ENCODE measurements at places on chromosomes 3 and 15. TPM values are rescaled to one million over a fixed set of nuclear protein-coding genes. Genes with fewer than 3 reads are reported as not detected.
A peak's percentile ranks its signal among the peaks of the same experiment; 100 is the strongest.

DNA sequence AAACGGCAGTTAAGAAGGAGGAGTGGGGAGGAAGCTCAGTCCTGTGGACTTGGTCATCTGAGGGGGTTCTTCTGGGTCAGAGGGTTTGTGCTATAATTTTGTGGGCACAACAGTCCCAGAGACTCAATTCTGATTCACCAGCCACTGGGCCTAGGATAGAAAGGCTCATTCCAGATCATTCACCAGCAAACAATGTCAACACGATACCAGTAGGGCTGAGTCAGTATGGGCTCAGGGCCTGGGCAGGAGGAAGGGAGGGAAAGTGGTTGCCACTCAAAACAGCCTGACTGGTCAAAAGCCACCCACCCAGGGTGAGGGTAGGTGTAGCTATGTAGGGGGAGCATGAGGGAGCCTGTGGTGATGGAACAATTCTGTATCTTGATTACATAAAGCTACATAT is 86.9 kb upstream of the MEX3B start:
- H3K27ac ChIP-seq = no peak overlapping the region
- no peak overlapping the region for H3K4me3 ChIP-seq
- peaks cover 43% of the 10 kb centered on the region for H3K36me3 ChIP-seq
- peaks cover 8% of the 10 kb centered on the region for H3K4me1 ChIP-seq

- H3K27me3 ChIP-seq = peaks cover 19% of the 10 kb centered on the region
- H3K4me3 ChIP-seq = no peak overlapping the region
- H3K36me3 ChIP-seq = no peaks in the 10 kb centered on the region
- no peak overlapping the region for H3K27ac ChIP-seq
- no peak for DNase-seq
- H3K4me1 ChIP-seq = peaks cover 11% of the 10 kb centered on the region
Observed at GRCh38 chr15:75751116-75751875, 38.6 kb upstream of the CSPG4 start.

DNA sequence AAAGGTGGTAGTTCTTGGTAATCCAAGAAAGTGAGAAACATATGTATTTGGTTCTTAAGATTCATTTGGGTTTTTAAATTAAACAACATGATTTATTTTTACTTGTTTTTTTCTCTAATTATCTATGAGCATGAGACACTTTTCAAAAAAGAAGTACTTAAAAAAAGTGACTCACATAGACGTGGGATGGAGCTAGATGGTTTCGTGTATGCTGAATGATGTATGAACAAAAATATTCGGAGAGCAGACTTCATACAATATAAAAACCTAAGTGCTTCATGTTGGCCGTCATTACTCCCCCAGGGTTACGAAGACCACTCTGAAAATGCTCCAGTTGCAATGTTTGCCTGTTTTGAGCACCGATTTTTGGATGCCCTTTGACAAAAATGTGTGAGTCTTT is 90.9 kb downstream of the RORA start:
- H3K4me1 ChIP-seq = peaks cover 5% of the 10 kb centered on the region
- no peaks in the 10 kb centered on the region for H3K36me3 ChIP-seq
- no peak for DNase-seq
- no peak overlapping the region for H3K4me3 ChIP-seq
- H3K27me3 ChIP-seq = peaks cover 15% of the 10 kb centered on the region

DNA sequence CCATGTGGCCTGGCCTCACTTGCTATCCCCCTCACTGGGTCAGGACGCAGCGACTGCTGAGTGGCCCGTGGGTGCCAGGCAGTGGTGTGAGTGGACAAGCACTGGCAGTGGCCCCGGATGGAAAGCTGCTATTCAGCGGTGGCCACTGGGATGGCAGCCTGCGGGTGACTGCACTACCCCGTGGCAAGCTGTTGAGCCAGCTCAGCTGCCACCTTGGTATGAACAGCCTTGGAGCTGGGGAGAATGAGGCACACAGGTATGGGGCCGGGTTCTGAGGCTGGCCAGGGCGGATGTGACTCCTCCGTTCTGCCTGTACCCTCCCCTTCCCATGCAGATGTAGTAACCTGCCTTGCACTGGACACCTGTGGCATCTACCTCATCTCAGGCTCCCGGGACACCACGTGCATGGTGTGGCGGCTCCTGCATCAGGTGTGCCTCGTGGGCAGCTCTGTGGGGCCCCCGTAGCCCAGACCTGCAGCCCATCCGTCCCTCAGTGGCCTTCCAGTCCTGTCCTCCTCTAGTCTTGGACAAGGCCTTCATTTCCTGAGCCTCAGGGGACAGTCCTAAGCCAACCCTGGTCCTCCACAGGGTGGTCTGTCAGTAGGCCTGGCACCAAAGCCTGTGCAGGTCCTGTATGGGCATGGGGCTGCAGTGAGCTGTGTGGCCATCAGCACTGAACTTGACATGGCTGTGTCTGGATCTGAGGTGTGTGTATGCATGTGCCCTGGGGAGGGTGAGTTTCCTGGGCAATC is 28.2 kb downstream of the NBEAL2 start:
- H3K4me3 ChIP-seq = no peak overlapping the region
- H3K27me3 ChIP-seq = no peaks in the 10 kb centered on the region
- no peak overlapping the region for H3K27ac ChIP-seq
- H3K4me1 ChIP-seq = no peaks in the 10 kb centered on the region
- DNase-seq = no peak

- no peak overlapping the region for H3K4me3 ChIP-seq
- DNase-seq = no peak
- H3K27ac ChIP-seq = no peak overlapping the region
- H3K4me1 ChIP-seq = peaks cover 7% of the 10 kb centered on the region
- H3K27me3 ChIP-seq = peaks cover 7% of the 10 kb centered on the region
- no peaks in the 10 kb centered on the region for H3K36me3 ChIP-seq
Observed at GRCh38 chr3:9241956-9242355, 7.5 kb downstream of the SRGAP3 start.

GRCh38 chr15:67070892-67071664 is 5.7 kb downstream of the SMAD3 start:
- peaks cover 75% of the 10 kb centered on the region for H3K4me1 ChIP-seq
- no peak overlapping the region for H3K4me3 ChIP-seq
- H3K27ac ChIP-seq = peak overlapping the region; percentile 14
- no peak for DNase-seq
- H3K27me3 ChIP-seq = no peaks in the 10 kb centered on the region

GRCh38 chr3:13536432-13536831 is 12.5 kb upstream of the FBLN2 start:
- H3K27me3 ChIP-seq = peaks cover 6% of the 10 kb centered on the region
- no peak overlapping the region for H3K4me3 ChIP-seq
- H3K27ac ChIP-seq = no peak overlapping the region
- DNase-seq = no peak
- H3K4me1 ChIP-seq = peaks cover 6% of the 10 kb centered on the region

The ANKRD63 gene
- 0.41 TPM for total RNA-seq

The ARHGEF26 gene
- 0.18 TPM for total RNA-seq

DNA sequence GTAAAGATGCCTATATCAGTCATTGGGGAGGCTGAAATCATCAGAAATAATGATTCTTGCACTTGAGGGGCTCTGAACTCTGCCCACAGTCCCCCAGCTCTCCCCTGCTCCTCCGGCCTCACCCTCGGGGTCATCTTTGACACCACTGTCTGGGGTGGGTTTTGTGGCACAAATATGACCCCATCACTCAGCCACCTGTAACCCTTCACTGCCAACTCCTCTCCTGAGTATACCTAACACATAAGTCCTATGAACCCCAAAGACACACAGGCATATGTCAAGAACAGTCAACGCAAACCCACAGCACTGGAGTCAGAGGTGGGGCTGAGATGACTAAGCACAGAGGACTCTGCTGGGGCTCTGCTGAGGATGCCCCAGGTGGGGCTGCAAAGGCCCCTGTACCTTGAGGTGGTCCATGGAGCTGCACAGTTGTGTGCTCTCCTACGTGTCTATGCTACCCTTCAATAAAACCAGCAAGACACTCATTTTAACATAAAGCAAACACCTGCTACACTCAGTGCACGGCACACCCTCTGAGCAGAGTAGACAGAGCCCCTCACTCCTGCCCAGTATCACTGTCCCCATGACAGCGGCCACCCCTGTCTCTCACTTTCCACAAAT is 29.9 kb downstream of the SLC41A3 start:
- no peak overlapping the region for H3K4me3 ChIP-seq
- H3K27ac ChIP-seq = no peak overlapping the region

- H3K4me1 ChIP-seq = no peaks in the 10 kb centered on the region
- no peaks in the 10 kb centered on the region for H3K27me3 ChIP-seq
- H3K36me3 ChIP-seq = no peaks in the 10 kb centered on the region
- H3K4me3 ChIP-seq = no peak overlapping the region
- no peak for DNase-seq
Observed at GRCh38 chr3:83622526-83622925, 1336.3 kb upstream of the CADM2 start.

The VWA5B2 gene
- total RNA-seq = not detected

The RLBP1 gene
- total RNA-seq = 0.52 TPM

The TNFAIP8L3 gene
- 1.8 TPM for total RNA-seq

The COLQ gene
- 1.6 TPM for total RNA-seq

GRCh38 chr3:46524832-46525231 is 27.1 kb downstream of the RTP3 start:
- no peaks in the 10 kb centered on the region for H3K36me3 ChIP-seq
- DNase-seq = no peak
- H3K4me3 ChIP-seq = no peak overlapping the region
- no peak overlapping the region for H3K27ac ChIP-seq
- no peaks in the 10 kb centered on the region for H3K4me1 ChIP-seq

- no peaks in the 10 kb centered on the region for H3K36me3 ChIP-seq
- no peak overlapping the region for H3K4me3 ChIP-seq
- no peak overlapping the region for H3K27ac ChIP-seq
- H3K27me3 ChIP-seq = peaks cover 1% of the 10 kb centered on the region
- no peaks in the 10 kb centered on the region for H3K4me1 ChIP-seq
Observed at GRCh38 chr3:127092368-127092767, 100.6 kb upstream of the PRR23E start.

DNA sequence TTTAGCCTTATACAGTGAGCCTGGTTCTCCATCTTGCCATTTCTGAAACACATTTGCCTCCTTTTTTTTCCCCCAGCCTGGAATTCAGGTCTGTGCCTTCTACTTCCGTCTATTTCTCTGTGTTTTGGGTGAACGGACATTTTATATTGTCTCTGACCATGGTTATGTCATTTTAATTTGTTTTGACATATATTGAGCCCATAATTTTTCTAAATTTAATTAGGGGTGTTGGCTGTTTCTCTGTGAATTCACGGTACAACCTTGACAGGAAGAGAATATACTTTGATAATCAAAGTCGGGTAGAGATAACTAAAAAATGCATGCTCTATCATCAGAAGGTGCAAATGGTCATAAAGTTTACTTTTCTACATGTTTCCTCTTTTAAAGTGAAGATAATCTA is 361.4 kb downstream of the VGLL3 start:
- no peaks in the 10 kb centered on the region for H3K27me3 ChIP-seq
- no peaks in the 10 kb centered on the region for H3K36me3 ChIP-seq
- no peak overlapping the region for H3K4me3 ChIP-seq
- DNase-seq = no peak

DNA sequence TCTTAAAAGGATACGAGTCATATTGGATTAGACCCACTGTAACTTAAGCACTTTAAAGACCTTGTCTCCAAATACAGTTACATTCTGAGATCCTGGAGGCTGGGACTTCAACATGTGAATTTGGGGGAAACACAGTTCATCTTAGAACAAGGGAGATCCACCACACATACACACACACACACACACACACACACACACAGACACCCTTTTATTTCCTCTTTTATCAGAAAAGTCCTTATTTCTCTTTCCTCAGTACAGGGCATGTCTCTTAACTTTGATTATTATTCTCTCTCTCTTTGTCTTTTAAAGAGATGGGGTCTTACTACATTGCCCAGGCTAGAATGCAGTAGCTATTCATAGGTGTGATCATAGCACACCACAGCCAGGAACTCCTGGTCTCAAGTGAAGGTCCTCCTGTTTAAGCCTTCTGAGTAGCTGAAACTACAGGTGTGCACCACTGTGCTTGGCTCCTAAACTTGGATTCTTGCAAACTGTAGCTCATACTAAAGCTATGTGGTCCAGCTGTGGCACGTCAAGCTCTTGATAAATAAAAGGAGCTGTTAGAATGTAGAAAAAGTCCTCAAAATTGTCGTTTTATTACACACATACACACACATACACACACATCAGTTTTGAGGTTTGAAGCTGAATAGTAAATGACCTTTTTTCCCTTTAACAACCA is 7.4 kb downstream of the GOLM2 start:
- H3K36me3 ChIP-seq = peaks cover 31% of the 10 kb centered on the region
- no peak for DNase-seq
- no peak overlapping the region for H3K4me3 ChIP-seq
- no peaks in the 10 kb centered on the region for H3K27me3 ChIP-seq
- H3K27ac ChIP-seq = no peak overlapping the region

The HOMER2 gene
- 73.3 TPM for total RNA-seq

DNA sequence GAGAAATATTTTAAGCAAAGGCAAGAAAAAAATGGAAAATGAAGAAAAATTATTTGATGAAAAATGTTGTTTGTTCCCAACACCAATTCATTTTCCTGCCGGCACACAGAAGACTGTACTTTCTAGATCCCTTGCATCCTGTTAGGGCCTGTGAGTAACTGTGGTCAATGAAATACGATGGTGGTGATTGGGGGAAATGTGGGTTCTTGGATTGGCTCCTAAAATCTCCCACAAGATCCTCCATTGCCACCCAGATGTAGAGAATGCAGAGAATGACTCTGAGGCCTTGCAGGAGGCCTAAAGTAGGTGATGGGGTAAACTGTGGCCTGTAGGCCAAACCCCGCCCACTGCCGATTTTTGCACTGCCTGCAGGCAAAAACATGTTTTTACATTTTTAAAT is 46.3 kb upstream of the C3orf70 start:
- H3K4me1 ChIP-seq = no peaks in the 10 kb centered on the region
- no peak overlapping the region for H3K4me3 ChIP-seq
- no peak for DNase-seq
- no peaks in the 10 kb centered on the region for H3K36me3 ChIP-seq

- no peak for DNase-seq
- H3K4me1 ChIP-seq = peaks cover under 1% of the 10 kb centered on the region
- H3K27me3 ChIP-seq = peaks cover 1% of the 10 kb centered on the region
Observed at GRCh38 chr3:69115731-69116130, 6.7 kb downstream of the LMOD3 start.

GRCh38 chr3:119751423-119751822 is 30.5 kb upstream of the NR1I2 start:
- H3K27me3 ChIP-seq = peaks cover 32% of the 10 kb centered on the region
- H3K27ac ChIP-seq = no peak overlapping the region
- no peaks in the 10 kb centered on the region for H3K4me1 ChIP-seq
- no peak for DNase-seq
- no peaks in the 10 kb centered on the region for H3K36me3 ChIP-seq
- no peak overlapping the region for H3K4me3 ChIP-seq

The IL17RB gene
- 33.3 TPM for total RNA-seq

DNA sequence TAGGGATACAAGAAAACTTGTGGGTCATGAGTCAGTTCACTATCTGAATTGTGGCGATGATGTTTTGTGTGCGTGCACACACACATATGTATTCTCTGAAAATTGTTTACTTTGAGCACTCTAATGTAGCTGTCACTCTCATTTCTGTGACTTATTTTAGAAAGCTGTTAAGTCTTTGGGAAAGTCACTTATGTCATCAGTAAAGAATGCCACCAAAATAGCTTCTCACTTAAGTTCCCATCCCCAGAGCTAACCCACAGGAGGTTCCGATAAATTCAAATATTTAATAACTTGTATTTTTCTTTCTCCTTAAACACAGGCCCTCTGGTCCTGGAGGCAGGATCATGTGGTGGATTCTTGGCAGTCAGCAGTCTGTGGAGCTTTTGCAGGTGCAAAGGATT is 138.3 kb downstream of the LRIG1 start:
- H3K27me3 ChIP-seq = no peaks in the 10 kb centered on the region
- H3K4me1 ChIP-seq = peaks cover 3% of the 10 kb centered on the region
- no peak overlapping the region for H3K4me3 ChIP-seq

Data from activated T-helper 2 cell treated with anti-CD3 and anti-CD28 coated beads, Interferon-gamma antibody, Interleukin-2, Interleukin-4, amounts not matched to agents 10 μg/mL and 5 μg/mL and 100 μg/mL, durations not matched to agents 14 hours and 24 hours and 36 hours (primary cell).